GDM1 (cell line): ENCODE measurements at places on chromosomes 3 and 15.

- DNase-seq: no peak
Measured at GRCh38 chr15:77002436-77002835, 7.5 kb downstream of the PSTPIP1 start.

- DNase-seq: peak; percentile 9
Measured at GRCh38 chr3:58994746-58995330, 55.0 kb downstream of the CFAP20DC start.

DNA sequence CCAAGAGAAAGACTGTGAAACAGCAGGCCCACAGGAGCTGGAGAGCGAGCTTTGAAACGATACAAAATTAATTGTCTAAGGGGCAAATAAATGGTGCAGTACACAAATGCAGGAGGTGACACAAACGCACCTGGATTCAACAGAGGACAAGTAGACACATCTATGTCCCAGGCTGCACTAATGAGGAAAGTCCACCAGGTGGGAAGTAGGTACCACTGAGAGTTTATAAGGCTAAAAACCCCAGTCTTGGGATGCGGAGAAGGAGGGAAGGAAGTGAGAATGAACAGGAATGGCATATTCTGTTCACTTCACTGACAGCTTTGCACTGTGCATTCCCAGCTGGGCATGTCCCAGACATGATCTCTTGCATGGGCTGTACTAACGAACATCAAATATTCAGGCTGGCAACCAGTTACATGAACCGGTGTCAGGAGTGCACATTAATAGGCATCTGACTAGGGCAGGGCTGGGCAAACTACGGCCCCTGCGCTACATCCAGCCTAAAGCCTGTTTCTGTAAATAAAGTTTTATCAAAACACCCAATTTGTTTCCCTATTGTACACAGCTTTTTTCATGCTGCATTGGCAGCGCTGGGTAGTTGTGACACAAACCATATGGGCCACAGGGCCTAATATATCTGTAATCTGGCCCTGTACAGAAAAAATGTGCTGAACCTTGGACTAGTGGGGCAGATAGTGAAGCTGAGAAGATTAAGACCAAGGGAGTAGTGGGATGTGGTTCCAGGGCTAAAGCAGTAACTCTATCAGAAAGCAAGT, 107.0 kb downstream of the IGF2BP2 start:
- no peak for DNase-seq

DNA sequence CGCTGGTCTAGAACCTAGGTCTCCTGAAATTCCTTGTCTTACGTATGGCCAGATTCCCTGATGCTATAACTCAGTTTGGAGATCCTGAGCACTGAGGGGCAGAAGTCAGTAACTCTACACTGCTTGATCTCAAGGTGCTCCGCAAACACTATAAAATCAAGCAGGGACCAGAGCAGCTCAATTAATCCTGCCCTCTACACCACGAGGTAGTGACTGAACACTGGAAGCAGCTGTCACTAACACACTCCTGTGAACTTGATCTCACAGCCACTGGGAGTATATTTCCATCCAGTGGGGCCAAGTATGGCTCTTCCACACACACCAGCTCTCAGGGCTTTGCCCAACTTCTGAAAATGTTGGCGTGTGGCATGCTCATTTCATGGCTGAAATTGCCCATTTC, 51.0 kb downstream of the EDEM1 start:
- no peak for DNase-seq

- DNase-seq: no peak
Measured at GRCh38 chr3:67437090-67437489, 217.3 kb downstream of the SUCLG2 start.

- DNase-seq: no peak
Measured at GRCh38 chr3:20974396-20974795, 776.6 kb downstream of the ZNF385D start.

- no peak for DNase-seq
Measured at GRCh38 chr3:171797265-171797679, 13.0 kb downstream of the PLD1 start.
